Activated CD4-positive, CD25-positive, alpha-beta regulatory T cell treated with anti-CD3 and anti-CD28 coated beads, Interleukin-2, amount 50 U/mL, for 72 hours (primary cell): ENCODE measurements at places on chromosomes 5 and 9.

- no peak for DNase-seq
Measured at GRCh38 chr5:40842351-40842750, 1.2 kb downstream of the CARD6 start.

- DNase-seq, result no peak
Measured at GRCh38 chr9:129336601-129337331, 158.7 kb upstream of the IER5L start.

DNA sequence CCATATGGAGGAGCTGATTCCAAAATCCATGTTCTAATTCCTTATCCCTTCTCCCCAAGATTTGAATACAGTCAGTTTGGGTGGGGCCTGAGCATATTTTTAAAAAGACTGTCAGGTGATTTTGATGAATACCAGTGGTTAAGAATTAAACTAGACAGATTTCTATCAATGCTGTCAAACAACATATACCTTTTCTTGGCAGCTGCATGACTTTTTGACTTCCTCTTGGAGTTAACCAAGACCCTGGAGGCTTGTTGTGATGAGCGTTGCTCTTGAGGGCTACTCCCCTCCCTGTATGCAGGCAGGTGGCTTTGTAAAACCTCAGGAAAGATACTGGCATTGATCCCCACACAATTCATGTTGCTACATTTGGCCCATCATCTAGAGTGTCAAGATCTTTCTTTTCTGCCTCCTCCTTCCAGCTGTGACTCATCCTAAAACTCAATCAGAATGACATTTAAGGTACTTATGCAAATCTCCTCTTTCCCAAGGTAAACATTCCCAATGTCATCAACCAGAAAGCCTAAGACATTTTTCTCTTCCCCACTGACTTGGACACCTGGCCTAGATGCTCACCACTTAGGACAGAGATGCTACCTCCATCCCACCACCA, 61.7 kb downstream of the PPP2R2B start:
- no peak for DNase-seq

- DNase-seq, result no peak
Measured at GRCh38 chr9:72753266-72753893, 199.5 kb downstream of the ALDH1A1 start.

GRCh38 chr5:58466939-58467338, 7.1 kb upstream of the PLK2 start:
- no peak for DNase-seq

- no peak for DNase-seq
Measured at GRCh38 chr5:14503017-14503680, 78.4 kb upstream of the OTULINL start.

GRCh38 chr5:51500-51823, 40.5 kb upstream of the PLEKHG4B start:
- no peak for DNase-seq

GRCh38 chr5:29150840-29151239, 2042.6 kb upstream of the CDH6 start:
- no peak for DNase-seq

- DNase-seq, result no peak
Measured at GRCh38 chr9:16828340-16829281, 41.9 kb downstream of the BNC2 start.

GRCh38 chr5:132692632-132692967, 18.8 kb downstream of the IL4 start:
- no peak for DNase-seq

GRCh38 chr9:131394464-131395156, 724 bp downstream of the PRRC2B start:
- peak; percentile 62 for DNase-seq

DNA sequence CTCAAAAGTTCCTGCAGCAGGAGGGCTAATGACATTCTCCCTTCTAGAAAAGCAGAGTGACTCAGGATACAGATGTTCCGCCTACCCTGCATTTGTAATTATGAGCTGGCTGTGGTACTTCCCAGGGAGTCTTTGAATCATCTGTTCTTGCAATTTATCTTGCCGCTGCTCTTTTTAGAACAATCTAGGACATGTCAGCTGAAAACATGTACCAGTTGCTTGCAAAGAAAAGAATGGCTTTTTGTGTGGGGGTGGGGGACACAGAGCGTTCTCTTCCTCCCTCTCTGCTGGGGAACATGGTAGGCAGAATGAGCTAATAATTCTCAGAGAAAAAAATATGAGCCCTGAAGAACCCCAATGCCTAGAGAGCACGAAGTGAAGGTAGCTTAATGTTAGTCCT, 51.7 kb upstream of the TUT7 start:
- DNase-seq, result no peak

DNA sequence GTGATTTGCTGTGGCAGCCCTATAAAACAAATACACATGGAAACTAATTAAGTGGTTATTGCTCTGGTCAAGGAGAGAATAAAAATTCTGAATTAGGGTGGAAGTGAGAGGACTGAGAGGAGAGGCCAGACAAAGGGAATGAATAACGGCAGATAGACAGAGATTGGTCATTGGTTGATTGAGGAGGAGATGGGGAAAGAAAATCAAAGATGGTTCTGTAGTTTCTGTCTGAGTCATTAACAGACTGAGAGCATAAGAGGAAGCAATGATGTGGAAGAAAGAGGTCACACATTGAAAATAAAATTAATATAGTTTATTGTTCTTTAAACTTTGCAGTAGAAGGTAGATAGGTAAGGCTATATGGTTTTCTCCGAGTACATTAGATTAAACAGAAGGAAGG, 469.8 kb downstream of the ACTL7B start:
- no peak for DNase-seq

DNA sequence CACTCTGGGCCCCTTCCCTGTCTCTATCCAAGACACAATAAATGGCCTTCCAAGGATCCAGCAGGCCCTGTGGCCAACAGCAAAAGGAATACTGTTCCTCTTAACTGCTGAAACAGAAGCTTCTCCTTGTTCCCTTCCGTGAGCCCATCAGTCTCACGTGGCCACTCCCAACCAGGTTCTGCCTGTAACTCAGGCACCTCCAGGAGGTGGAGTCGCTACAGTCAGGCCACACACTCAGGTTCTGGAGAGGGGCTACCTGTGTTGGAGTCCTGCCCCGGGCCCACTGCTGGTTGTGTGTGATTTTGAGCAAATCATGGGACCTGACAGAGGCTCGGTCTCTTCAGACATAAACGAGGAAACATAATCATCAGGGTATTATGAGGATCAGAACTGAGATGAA, 10.3 kb downstream of the FAT2 start:
- DNase-seq, result no peak

GRCh38 chr5:51881901-51882300, 498.7 kb downstream of the ISL1 start:
- DNase-seq, result no peak

DNA sequence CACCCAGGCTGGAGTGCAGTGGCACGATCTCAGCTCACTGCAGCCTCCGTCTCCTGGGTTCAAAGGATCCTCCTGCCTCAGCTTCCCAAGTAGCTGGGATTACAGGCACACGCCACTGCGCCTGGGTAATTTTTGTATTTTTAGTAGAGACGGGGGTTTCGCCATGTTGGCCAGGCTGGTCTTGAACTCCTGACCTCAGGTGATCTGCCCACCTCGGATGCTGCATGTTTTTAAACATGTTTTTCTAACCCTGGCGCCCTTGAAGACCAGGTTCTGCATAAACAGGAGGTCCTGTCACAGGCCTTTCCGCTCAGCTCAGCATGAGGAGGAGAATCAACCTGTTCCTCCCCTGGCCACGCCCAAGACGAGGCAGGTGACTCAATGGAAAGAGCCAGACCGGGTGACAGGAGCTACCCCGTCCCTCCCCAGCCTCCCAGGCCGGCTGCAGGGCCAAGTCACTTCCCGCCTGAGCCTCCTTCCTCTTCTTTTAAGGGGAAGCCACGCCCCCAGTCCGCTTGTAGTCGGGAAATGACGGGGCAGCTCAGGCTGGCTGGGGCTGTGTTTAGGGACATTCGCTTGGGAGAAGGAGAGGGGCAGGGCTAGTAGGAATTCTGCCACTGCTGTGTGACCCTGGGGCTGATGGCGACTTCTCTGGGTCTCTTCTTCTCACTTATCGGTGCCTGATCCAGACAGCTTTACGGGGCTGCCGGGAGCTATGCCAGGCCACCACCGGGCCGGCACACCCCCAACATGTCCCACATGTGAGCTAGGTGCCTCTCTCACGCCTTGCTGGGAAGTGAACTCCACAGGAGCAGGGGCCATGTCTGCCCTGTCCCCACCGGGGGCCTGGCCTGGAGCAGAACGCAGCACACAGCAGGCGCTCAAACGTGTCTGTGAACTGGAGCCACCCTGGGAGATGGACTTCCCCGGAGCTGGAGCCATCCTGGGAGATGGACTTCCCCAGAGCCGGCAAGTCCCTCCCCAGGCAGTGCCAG, 6.1 kb downstream of the NOTCH1 start:
- DNase-seq, result peak; percentile 89

DNA sequence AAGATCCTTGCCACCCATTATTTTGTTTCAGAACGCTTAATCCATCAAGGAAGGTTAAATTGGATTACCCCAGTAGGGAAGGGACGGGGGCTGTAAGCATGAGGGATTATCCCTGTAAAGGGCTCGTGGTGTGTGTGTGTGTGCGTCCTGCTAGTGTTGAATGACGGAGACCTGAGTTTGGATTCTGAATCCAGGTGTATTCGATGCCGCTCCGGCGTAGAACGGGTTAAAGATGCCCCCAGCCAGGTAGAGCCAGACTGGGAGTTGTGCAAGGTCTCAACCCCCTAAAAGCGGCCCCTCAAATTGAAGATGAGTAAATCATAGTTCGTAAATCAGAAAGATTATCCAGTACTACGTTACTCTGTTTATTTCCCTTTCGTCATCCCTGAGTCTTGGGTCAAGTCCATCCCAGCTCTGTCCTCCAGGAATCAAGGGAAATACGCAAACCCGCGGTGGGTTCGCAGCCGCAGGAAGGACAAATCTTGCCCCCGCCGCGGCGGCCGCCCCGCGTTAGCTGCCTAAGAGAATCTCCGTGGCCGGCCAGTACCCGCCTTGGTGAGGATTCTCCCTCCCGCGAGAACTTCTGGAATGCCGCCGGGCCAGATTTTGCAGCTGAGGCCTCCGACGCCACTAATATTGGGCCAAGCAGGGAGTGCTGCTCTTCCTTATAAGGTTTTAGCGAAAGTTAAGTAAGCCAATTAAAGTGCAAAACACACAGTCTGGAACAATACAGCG, 586 bp upstream of the MTAP start:
- DNase-seq, result peak; percentile 41
